Right ventricle myocardium inferior (tissue), 1 donor: ENCODE measurements at places on chromosomes 3 and 15.

- no peak for DNase-seq
Observed at GRCh38 chr3:25460751-25461150, 32.7 kb downstream of the RARB start.

DNA sequence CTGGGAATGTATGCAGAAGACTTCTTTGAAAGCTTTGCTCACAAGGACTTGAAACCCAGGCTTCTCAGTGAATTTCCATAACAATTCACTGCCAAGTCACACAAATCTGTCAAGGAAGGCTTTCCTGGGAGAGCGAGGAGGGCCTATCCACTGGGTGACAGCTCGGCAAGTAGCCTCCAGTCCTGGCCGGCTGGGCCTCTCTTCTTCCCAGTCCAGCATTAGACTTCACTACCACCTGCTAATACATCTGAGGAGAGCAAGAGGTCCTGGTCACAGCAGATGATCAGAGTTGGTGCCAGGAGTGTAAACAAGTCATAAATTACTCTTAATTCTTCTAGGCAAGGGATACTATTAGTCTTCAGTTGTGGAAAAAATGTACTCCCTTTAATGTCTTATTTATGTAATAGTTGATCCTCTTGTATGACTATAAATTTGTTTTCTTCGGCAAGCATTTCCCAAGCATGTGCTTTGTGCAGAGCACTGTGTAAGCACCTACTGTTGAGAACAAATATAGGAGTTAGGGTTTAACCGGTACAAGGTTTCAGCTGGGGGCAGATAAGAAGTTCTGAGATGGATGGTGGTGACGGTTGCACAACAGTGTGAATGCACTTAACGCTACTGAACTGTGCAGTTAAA is 162.9 kb downstream of the VGLL4 start:
- DNase-seq = no peak

GRCh38 chr15:78213956-78214355 is 20.4 kb downstream of the ACSBG1 start:
- DNase-seq = no peak

DNA sequence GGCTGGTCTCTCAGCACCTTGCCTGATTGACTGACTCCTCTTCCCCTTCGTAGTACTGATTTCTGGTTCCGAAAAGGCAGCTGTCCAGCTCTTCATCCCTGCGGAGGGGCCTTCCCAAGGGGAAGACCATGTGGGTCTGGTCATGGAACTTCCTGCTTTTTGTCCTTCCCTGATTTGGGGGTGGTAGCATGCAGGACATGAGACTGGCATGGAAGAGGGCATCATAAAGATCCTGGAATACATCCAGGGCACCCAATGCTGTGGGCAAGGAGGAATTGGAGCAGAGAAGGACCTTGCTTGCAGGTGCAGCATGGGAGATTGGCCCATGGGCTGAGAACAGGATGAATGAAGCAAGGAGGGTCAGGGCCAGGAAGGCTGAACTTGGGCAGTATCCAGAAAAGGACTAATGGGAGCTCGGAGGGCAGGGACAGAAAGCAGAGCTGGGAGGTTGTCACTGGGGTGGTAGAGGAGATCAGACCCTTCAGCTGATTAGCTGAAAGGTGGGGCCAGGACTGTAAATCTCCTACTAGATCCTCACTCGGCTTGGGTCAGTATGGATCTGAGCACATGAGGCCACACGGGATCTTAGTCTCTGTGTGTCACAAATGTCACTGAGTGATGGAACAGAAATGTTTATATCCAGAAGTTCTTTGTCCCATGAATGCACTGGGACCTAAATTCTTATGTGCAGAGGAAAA is 59.5 kb downstream of the AMOTL2 start:
- DNase-seq = no peak

GRCh38 chr3:30017901-30018300 is 588.5 kb upstream of the TGFBR2 start:
- DNase-seq = no peak

- DNase-seq = no peak
Observed at GRCh38 chr15:67126551-67127330, 61.3 kb downstream of the SMAD3 start.
